ENCODE measurements at places on chromosomes 4 and X.
A peak's percentile ranks its signal among the peaks of the same experiment; 100 is the strongest.

DNA sequence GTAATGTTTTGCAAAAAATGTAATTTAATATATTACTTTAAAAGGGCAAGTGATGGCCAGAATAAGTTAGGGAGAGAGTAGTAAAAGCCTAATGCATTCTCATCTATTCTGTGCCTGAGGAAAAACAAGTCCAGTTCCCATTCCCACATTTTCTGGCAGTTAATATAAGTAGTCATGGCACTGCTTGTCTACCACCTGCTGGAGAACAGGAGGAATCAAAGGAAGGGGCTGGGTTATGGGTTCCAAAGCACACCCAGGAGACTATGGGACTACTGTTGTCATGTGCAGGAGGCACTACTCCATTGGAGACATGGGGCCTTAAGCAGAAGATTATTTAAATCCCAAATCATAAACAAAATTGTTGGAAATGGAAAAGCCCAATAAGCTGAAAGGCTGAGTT lies 2618.6 kb downstream of the ARAP2 start:
- DNase-seq: no peak

- DNase-seq: no peak
Measured at GRCh38 chr4:151067316-151067970, 32.0 kb upstream of the RPS3A start.

DNA sequence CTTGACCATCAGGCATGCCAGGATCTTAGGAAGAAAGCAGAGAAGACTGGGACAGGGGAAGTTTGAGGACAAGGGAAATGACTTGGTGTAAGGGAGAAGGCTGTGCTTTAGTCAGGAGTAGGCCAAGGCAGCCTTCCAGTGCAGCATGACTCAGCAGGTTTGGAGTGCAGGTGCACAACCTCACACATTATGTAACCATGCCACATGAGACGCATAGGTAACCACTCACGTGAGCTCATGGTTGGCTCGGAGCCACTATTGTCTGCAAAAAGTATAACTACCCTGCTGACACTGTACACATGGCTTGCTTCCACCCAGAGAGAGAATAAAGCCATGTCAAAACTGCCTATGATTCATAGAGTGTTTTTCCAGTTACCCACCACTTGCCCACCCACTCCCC lies 715.9 kb downstream of the SMARCA1 start:
- DNase-seq: peak; percentile 54

- peak; percentile 20 for DNase-seq
Measured at GRCh38 chr4:86500527-86500926, 93.6 kb upstream of the PTPN13 start.

- DNase-seq: peak; percentile 69
Measured at GRCh38 chr4:78788007-78788889, 12.1 kb downstream of the BMP2K start.

GRCh38 chr4:1047976-1048772 lies 36.7 kb downstream of the FGFRL1 start:
- DNase-seq: no peak

All from kidney tubule cell (primary cell).